HTR-8/SVneo (cell line): ENCODE measurements at places on chromosomes 11 and 22.
A peak's percentile ranks its signal among the peaks of the same experiment; 100 is the strongest.

DNA sequence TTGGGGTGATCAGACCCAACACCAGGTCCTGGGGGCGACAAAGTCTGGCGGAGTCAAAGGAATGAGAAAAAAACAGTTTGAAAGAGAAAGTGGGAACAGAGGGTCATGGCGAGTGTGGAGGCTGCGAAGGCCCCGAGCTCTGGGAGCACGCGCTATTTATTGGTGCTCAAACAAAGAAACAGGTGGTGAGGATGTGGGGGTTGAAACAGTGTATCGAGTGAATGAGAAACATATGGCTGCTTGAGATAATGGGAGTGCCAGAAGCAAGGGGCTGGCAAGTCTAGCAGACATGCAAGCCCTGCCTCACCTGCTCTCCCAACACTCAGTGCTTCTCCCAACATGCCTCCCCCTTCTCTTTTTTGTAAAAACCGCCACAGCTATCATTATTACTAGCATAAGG, 7.8 kb upstream of the DUSP18 start:
- DNase-seq = no peak

GRCh38 chr22:44925465-44926123, 84.2 kb downstream of the PHF21B start:
- no peak for DNase-seq

- peak; percentile 48 for DNase-seq
Observed at GRCh38 chr11:9973921-9974320, 310.0 kb downstream of the SWAP70 start.

DNA sequence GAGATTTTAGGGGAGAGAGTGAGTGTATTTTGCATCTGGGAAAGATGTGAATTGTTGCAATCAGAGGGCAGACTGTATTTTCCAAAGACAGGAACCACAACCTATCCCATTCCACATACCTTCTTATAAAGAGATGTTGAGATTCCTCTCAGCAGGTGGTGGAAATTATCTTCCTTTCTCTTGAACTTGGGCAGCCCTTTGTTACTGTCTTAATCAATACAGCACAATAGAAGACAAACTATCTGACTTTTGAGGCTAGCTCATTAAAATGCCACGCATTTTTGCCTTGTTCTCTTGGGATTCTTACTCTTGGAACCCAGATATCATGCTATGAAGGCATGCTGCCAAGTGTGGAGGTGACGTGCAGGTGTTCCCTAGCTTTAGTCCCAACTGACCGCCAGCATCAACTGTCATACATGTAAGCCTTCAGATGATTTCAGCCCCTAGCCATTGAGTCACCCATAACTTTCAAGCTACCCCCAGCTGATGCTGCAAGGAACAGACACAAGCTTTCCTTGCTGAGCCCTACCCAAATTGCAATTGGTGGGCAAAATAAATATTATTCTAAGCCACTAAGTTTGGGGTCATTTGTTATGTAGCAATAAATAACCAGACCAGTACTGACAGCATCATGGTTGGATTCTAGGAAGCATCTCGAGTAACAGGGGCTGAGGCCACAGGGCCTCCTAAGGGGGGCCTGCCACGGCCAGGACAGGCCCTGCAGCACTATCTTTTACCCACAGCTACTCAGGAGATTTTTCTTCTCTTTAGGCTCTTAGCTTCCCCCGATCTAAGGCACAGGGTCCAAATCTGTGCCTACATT, 63.0 kb downstream of the RPL27A start:
- DNase-seq = no peak

GRCh38 chr11:5486421-5486820, 2.1 kb upstream of the OR52D1 start:
- no peak for DNase-seq

DNA sequence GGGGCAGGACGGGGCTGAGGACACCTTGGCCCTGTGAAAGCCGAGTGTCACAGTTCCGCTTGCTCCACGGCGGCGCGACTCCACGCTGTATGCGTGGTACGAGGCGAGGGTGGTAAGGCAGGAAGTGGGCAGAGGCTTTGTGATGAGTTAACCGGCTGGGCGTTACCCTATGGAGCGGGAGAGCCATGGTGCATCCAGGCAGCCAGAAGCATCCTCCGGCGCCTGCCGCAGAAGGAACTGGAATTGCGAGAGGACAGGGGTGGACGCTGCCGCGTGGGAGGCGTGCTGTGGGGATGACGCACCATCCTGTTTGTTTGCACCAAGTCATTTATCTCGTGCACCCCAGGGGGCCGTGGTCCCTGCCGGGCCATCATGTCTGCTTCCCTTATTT, 643.9 kb downstream of the BRD1 start:
- DNase-seq = no peak

DNA sequence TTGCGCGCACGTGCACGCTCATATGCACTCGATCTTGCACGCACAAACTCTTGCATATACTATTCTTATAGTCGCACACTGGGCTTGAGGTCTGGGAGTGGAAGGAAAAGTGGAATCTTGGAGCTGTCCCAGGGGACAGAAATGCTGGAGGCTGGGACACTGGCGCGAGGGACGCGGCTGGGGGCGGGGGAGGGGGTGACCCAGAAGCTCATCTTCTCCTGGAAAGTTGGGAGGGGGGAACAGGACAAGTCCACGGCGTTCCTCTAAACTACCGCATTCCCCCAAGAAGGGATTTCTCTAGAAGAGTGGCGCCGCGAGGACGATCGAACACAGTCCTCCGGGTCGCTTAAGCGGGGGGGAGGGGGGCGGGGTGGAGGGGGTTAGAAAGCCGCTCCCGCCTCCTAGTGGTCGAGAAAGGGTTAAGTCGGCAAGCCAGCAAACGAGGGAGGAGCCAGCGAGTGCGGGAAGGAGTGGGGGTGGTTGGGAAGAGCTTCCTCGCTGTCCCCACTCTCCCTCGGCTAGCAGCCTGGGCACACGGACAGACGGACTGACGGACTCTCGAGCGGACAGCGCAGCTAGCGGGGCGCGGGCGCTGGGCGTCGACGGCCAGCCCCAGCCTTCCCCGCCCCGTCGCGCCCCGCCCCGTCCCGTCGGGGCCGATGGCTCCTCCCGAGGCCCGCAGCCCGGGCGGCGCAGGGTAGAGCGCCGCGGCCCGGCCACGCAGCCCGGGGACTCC, at the start of gene RTN4RL2:
Gene RTN4RL2, plus strand, starts transcription at position 507 of the 736 bp plus-strand sequence. CDS start 338 bp downstream, outside the sequence.
- peak; percentile 63 for DNase-seq

GRCh38 chr11:68326334-68327215, 14.2 kb downstream of the LRP5 start:
- DNase-seq = no peak

DNA sequence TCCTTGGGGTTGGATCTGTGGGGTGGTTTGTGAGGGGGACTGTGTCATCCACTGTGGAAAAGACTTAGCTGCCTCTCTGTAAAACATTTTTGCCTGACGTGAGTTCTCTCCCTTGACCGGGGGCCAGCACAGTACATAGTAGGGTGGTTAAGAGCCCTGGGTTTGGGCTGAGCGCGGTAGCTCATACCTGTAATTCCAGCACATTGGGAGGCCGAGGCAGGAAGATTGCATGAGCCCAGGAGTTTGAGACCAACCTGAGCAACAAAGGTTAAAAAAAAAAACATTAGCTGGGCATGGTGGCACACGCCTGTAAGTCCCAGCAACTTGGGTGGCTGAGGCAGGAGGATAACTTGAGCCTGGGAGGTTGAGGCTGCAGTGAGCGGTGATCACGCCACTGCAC, 74.7 kb upstream of the WNT7B start:
- DNase-seq = no peak

DNA sequence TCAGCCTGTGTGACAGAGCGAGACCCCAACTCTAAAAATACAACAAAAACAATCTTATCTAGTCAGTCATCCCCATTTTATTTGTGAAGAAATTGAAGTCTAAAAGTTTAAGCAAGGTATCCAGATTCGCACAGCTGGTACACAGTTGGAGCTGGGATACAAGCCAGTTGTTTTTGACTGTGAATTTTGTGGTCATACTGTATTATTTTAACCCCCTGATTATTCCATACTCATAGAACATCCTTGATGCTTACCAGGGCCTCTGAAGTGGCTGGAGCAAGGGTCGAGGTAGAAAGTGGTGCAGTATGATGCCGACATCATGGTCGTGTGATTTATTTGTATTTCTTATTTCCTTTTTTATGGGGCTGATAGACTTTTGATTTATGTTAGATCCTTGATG, 50.0 kb downstream of the BID start:
- DNase-seq = no peak

DNA sequence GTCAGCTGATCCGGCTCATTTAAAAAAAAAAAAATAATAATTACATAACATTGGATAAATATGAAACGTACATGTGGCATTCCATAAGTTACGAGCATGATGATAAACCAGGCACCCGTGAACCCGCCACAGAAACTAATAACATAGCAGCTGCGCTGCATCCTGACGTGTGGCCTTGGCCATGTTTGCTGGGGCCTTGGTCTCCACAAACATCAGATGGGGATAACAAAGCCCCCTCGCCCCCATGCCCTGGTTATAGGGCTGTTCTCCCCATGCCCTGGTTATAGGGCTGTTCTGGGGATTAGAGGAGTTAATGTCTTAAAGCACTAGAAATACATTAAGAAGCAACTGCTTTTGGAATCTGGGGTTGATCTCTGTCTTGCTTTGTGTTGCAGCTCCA, 36.7 kb downstream of the FLRT1 start:
- no peak for DNase-seq

GRCh38 chr11:45333001-45333971, 47.1 kb upstream of the SYT13 start:
- DNase-seq = peak; percentile 21

GRCh38 chr11:80862011-80862410, 1421.2 kb upstream of the TENM4 start:
- DNase-seq = no peak

GRCh38 chr22:25388866-25389540, 169.6 kb downstream of the CRYBB2 start:
- DNase-seq = no peak

DNA sequence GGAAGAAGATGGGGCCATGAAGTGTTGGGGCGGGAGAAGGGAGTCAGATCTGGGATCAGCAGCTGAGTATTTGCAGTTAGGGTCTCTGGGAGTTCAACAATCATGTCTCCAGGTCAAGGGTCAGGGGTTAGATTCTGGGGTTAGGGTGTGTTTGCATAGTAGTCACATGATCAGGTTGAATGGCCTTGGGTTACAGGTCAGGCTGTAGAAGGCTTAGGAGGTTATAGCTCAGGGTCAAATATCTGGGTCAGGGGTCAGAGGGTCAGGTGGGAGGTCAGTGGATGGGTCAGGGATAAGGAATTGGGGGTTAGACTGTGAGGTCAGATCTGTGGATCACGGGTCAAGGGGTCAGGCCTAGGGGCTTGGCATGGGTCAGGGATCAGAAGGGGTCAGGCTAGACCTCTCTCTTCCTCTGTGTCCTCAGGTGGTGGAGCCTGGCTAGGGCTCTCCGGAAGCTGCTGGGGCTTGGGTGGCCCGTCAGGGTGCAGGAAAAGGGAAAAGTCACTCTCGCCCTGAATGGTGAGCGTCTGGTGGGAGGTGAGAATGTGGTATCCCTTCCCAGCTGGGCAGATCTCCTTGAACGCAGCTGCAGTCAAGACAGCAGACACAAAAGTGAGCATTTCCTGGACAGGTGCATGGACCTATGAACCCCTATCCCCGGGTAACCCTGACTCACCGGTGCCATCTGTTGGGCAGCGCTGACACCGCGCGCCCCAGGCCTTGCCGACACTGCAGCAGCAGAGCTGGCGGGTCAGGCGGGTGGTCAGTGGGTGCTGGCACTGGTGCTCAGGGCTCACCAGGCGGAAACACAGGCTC, 6.4 kb downstream of the LTBP3 start:
- no peak for DNase-seq
